ENCODE measurements at places on chromosomes 1 and 21.

DNA sequence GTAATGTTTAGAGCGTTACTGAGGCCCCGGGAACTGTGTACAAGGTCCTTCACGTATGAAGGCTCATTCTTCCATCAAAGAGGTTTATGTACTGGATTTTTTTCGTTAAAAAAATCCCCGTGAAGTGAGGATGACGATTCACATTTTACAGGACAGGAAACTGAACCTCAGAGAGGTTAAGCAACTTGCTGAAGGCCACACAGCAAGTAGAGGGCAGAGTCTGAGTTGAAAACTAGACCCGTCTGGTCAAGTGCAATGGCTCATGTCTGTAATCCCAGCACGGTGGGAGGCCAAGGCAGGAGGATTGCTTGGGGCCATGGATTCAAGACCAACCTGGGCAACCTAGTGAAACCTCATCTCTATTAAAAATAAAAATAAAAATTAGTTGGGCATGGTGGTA lies 140.2 kb downstream of the KAZN start:
- DNase-seq: no peak

GRCh38 chr1:89688607-89689006 lies 55.7 kb downstream of the LRRC8C start:
- no peak for DNase-seq

DNA sequence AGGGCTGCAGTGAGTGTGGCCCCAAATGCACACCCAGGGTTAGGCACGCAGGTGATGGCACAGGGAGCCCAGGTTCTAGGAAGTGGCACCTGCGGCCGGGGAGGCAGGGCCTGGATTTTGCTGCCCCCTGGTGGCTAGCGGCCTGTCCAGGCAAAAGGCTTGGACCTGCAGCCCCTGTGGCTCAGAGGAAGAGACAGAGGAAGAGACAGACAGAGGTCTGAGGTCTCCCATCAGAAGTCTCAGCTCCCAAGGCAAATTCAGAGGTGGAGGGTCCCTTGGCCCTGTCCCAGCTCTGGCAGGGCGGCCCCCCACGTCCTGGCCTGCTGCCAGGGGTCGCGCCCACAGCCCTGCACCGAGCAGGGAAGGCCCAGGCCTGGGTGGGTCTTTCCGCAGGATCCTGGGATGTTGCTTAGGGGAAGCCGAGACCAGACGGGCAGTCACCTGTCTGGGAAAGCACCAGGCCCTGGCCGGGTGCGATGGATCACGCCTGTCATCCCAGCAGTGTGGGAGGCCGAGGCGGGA lies 8.0 kb upstream of the TNFRSF14 start:
- peak; percentile 87 for DNase-seq

DNA sequence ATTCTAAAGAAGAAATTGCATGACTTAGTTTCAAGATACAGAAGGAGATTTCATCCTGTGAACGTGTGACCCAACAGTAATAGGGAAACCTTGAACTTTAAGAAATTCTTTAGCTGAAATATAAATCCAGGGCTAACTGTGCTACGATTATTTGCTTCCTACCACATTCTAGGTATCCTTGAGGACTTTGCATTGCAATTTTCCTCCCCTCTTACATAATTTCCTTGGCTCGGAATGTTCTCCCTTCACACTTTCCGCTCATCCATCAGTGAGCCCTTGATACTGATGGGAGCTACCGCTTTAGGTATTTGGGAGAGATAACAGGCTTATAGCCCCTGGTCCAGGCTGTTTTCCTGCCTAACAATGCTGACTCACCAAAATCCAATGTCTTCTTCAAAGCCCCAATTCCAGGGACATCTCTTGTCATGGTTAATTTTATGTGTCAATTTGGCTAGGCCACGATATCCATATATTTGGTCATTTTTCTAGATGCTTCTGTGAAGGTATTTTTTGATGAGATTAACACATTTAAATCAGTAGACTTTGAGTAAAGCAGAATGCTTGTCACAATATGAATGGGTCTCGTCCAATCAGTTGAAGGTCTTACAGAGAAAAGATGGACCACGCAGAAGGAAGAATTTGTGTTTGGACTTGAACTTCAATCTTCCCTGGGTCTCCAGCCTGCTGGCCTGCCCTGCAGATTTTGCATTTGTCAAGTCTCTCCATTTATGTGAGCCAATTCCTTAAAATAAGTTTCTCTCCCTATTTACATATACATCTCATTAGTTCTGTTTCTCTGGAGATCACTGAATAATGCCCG lies 121.2 kb downstream of the PTPN14 start:
- DNase-seq: peak; percentile 64

DNA sequence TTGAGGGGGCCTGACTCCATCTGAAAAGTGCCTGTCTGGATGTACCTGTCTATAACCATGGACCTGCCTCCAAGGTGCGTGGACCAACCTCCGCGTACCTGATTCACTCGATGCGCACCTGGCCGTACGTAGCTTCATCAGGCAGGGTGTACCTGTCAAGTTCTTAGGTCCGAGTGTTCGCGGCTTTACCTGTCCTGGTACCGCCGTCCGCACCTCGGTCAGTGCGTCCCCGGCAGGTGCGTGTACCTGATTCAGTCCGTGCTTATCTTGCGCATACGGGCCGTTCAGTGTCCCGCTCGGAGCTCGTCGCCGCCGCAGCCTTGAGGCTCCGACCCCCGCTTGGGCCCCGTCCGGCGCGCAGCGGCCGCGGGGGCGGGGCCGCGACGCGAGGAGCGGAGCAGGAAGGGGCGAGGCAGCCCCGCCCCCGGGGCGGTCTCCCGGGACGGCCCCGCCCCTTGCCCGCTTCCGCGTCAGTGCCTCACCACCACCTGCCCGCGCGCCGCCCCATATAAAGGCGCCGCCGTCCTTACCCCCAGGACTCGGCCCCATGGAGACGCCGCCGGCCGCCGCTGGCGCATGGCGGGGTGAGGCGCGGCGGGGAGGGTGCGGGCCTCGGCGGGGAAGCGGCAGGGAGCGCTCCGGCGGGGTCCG lies at the start of gene ZC3H12A:
Gene ZC3H12A (plus strand): TSS at position 535 of the 651 bp plus-strand sequence. CDS start 917 bp downstream, outside the sequence.
- DNase-seq: peak; percentile 95

GRCh38 chr21:35332841-35333426 lies 283.8 kb upstream of the RUNX1 start:
- DNase-seq: no peak

DNA sequence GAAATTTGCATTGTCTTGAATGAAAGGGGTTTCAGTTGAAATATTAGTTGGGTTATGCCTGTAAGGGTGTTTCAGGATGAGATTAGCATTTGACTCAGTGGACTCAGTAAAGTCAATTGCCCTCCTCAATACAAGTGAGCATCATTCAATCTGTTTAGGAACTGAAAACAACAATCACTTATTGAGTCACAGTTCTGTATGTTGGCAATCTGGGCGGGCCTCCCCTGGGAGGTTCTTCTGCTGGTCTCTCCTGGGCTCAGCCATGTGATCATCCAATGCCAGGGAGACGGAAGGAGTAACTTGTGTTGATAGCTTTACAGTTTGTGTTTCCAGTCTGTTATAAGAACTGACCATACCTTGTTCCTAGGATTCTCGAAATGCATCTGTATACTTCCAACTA lies 262.9 kb upstream of the RUNX1 start:
- no peak for DNase-seq

- no peak for DNase-seq
These were observed 51.3 kb upstream of the ECE1 start for GRCh38 chr1:21341517-21342078.

- no peak for DNase-seq
These were observed 31.5 kb upstream of the C1orf198 start for GRCh38 chr1:230899841-230900251.

DNA sequence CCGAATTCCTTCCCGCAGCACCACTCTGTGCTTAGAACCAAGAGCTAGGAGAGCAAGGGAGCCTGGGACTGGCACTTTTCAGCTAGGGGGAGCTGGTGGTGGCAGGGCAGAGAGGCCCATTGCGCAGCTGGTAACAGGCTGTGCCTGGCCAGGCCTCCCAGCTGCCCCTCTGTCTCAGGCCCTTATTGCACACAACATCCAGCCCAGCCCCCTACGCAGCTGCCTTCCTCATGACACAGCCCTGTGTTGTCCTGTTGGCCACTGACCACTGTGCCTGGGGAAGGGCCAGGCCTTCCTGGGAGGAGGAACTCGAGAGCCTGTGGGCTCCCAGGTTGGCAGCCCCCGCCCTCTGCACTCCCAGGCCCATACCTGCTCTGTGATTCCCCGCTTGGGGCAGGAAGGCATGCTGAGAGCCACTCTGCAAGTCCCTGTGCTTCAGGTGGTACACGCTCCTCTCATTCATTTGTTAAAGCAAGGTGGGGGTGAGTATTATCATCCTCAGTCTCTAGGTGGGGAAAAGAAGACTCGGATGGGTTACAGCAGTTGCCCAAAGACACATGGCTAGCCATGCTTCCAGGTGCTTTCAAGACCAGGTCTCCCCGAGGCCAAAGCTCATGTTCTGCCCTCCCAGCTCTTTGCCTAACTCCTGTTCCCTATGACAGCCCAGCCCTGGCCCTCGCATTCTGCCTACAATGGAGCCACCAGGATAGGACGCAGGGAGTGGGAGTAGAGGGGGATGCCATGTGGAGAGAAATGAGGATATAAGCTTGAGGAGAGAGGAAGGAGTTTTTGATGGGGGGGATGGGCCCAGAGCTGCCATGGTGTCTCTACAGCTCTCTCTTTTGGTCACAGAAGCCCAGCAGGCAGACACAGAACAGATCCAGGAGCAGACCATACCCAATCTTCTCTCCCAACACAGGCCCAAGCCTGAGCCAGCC lies 81.8 kb downstream of the TMEM53 start:
- no peak for DNase-seq

GRCh38 chr1:56774067-56774609 lies 45.1 kb downstream of the FYB2 start:
- no peak for DNase-seq

- no peak for DNase-seq
These were observed 121.5 kb downstream of the OLFML2B start for GRCh38 chr1:161902182-161902581.

- DNase-seq: no peak
These were observed 100.2 kb upstream of the KCNE2 start for GRCh38 chr21:34263629-34264028.

DNA sequence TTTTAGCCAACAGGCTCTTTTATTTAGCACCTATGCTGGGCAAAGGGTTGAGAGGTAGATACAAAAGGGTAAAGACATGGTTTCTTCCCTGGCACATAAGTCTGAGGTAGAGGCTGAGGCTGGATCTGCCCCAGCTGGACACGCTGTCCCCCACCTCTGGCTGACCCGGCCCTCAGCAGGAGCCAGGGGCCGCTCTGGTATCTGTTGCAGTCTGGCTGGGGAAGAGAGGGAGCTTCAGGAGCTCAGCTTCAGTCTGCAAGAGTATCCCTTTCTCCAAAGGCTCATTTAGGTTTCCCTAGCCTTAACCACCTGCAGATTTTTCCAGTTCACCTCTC lies 14.2 kb downstream of the BLACAT1 start:
- no peak for DNase-seq

DNA sequence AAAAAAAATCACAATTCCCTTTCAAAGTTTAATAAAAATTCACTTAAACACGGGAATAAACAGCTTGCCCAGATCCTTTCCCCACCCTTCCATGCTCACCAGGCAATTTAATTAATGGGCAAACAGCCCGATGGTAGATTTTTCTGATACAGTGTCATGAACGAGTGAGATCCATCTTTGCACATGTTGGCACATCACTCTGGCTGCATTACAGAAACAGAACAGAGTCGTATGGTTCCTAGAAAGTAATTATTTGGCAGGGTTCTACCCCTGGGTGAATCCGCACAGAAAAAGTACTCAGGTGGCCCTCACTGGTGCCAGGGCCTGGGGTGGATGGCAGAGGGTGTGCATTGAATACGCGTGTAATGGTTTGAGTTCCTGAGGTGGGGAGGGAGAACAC lies 24.6 kb upstream of the OVAAL start:
- no peak for DNase-seq

- DNase-seq: no peak
These were observed 15.4 kb upstream of the NADK start for GRCh38 chr1:1793481-1794244.

- no peak for DNase-seq
These were observed 5.6 kb downstream of the CLDN19 start for GRCh38 chr1:42734201-42735035.

- no peak for DNase-seq
These were observed 46.4 kb upstream of the NBL1 start for GRCh38 chr1:19597496-19598309.
